ENCODE measurements at places on chromosomes 7 and 10. TPM values are rescaled to one million over a fixed set of nuclear protein-coding genes. Genes with fewer than 3 reads are reported as not detected.

The CC2D2B gene
- 0.52 TPM for total RNA-seq

The HOXA10 gene
- total RNA-seq: 36.7 TPM

The SLC26A5 gene
- not detected for total RNA-seq

- no peak for DNase-seq
Measured at GRCh38 chr10:7288060-7288690, 122.7 kb downstream of the SFMBT2 start.

DNA sequence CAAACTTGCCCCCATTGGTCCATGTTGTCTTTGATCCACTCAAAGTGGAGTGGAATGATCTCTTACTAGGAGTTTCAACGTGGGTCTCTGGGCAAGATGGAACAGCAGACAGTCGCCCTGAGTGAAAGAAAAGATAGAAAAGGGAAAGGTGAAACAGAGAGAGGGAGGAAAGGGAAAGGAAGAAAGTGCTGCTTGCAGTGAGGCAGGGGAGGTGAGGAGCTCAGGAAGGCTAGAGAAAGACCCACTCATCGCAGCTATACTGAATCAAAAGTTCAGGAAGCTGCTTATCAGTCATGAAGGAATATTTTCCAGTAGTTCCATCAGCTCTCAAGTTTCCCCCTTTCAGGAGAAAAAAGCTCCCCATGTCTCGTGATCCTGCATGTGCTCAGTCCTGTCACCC lies 86.9 kb downstream of the ZNF467 start:
- no peak for DNase-seq

DNA sequence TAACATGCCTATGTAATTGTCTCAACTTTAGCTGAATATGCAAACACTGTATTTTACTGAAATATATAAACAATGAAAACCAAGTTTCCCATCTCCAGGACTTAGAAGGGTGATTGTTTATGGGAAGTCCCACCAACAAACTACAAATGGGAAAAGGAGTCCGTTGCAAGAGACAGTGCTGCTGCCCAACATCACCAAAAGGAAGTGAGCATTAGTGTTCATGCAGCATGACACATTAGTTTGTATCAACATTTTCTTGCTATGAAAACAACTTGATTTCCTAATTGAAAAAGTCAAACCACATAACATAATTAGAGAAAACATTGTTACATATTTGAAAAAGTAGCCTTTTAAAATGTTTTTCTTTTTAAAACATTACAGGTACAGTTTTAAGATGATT lies 138.5 kb downstream of the ZNF438 start:
- no peak for DNase-seq

DNA sequence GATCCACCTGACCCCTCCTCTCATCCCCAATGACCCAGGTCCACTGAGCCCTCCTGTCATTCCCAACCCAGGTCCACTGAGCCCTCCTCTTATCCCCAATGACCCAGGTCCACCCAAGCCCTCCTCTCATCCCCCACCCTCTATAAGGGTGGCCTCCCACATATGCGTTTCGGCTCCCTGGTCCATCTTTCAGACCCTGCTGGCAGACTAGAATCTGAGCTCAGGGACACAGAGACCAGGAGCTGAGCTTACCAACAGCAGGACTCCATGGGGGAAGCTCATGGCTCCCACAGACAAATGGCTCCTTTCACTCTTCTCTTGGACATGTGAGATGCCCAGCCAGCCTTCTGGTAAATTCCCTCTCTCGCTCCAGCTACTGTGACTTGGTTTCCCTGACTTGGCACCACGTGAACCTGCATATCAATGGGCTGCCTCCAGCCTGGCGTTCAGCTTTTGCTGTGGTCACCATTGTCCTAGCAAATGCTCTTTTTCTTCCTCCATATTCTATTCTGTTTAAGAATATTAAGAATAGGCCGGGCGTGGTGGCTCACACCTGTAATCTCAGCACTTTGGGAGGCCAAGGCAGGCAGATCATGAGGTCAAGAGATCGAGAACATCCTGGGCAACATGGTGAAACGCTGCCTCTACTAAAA lies 24.8 kb upstream of the INPP5A start:
- no peak for DNase-seq

GRCh38 chr7:159075563-159076238 lies 69.0 kb downstream of the VIPR2 start:
- DNase-seq: no peak

DNA sequence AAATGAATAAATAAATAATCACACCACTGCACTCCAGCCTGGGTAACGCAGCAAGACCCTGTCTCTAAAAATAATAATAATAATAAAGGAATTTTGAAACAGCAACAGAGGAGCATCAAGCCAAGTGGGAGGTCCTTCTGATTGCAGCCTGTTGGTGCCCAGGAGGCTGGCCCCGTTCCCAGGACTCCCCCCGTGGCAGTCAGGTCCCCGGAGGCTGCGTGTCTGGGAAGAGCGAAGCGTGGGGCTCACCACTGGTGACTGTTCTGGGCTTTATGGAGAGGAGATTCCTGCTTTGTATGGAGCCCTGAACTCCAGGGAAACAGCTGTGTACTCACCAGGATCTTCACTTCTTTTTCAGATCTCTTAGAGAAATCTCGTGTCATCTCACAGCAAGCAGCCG lies 19.3 kb upstream of the MYH16 start:
- DNase-seq: no peak

GRCh38 chr10:106816318-106817085 lies 348.0 kb downstream of the SORCS1 start:
- DNase-seq: no peak
